Mesothelial cell of epicardium (in vitro differentiated cells): ENCODE measurements at places on chromosomes 1 and 21.

DNA sequence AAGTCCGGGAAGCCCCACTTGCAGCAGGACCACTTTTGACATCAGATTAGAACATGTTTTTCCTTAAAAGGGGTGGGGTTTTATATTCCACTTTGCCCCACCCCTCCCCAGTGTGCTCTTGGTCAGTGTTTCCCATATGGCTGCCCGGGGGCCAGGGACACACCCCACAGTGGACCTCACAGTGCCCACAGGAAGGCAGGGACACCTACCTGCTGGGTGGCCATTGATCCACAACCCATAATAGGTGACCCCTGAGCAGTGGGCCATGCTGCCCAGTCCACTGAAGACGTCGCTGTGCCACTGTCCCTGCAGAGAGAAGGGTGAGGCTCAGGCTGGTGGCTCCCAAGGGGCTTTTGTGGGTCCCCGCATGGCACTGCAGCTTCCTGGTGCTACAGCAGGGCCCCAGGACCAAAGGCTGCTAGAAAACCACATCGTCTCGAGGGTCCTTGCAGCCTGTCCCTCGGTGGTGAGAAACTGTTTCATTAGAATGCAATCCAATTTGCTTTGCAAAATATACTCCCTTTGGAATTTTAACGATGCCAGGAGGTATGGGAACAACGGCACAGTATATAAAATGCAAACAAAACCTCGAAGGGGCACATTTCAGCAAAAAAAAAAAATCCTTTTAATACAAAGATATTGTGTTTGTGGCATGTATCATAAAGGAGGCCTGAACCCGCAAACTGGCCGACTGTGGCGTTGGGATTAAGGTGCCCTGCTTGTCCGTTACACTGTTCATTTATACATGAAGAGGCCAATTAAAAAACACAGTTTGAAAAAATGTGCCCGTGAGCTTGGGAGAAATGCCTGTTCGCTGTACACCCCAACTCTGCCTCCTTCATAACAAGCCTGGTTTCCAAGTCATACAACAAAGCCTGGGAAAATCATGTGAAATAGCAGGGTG is 16.9 kb downstream of the MORN1 start:
- no peak for DNase-seq

- DNase-seq: no peak
These were observed 69.0 kb upstream of the NEK7 start for GRCh38 chr1:198087831-198088230.

DNA sequence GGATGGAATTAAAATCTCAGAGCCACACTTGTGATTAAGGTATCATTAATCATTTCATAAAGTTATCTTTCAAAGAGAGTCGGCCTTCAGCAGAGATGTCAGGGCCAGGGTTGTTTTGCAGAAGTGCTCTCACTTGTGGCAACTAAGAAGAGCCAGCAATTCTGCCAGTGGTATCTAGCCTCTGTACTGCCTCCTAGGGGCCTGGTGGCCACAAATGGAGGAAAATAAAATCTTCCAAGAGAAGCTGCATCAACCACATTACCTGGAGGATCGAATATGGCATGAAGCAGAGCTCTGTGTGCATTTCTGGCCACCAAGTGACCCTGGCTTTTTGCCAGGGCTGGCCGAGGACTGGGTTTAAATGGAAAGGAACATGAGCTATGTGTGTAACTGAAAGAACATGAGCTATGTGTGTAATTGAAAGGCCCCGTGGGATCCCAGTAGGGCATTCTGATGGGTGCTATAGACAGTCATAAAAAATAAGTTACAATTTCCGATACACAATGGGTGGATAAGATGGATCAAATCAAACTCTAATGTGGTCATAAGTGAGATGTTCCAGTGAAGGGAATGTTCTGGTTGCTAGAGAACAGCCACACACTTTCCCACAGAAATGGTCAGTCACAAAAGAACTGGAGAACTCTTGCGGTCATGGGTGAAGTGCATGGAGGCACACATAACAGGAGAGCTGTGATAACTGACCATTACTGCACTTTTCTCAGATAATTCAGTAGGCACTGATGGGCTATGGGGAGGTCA is 335.8 kb downstream of the CAMTA1 start:
- DNase-seq: no peak

GRCh38 chr1:26225033-26225831 is 8.8 kb upstream of the CEP85 start:
- DNase-seq: peak; percentile 42

DNA sequence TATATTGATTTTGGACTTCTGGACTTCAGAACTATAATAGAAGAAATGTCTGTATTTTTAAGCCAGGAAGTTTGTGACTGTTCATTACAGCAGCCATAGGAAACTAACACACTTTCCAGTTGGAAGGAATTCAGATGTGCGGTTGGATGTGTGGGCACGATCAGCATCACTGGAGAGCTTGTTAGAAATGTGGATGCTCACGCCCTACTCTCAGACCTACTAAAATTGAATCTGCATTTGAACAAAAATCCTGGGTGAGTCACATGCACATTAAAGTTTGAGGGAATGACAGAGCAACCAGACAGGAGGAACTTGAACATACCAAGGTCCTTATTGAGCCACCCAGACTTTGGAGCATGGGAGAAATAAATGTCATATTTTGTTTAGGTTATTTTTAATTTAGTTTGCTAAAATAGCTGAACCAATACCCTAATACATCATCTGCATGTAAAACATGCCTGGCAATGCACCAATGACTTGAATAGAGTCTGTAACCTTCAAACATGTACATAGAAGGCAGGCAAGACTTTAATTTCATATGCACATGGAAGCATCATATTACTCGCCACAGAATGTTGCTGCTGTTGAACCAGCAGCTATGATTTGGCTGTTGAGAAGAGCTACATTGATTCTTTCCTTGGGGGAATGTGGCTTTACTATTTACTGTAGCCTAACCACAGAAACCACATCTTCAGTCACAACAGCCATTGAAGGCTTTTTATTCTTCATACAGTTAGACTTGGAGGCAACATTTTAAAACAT is 346.2 kb downstream of the BARHL2 start:
- no peak for DNase-seq

DNA sequence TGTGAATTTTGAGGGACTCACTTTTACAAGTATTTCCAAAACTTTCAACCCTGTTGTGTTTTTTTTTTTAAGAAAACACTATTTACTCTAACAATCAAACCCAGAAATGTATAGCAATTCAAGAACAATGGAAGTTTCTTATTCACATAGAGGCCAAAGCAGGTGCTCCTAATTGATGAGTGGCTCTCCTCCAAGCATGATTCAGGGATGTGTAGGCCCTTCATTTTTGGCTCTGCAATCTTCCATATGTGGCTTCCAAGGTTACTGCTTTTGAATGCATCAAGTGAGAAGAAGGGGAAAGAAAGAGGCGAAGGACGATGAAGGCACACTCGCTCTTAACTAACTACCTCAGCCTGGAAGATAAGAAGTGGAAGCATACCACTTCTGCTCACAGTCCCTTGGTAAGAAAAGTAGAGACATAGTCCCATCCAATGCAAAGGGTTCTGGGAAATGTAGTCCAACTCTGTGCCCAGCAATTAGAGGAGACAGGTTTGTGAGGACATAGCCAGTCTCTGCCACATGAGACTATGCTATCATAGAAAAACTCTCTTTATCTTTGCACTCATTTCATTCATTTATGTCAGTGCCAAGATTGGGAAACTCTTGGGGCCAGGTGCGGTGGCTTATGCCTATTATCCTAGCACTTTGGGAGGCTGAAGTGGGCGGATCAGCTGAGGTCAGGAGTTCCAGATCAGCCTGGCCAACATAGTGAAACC is 46.0 kb downstream of the OPTC start:
- no peak for DNase-seq

DNA sequence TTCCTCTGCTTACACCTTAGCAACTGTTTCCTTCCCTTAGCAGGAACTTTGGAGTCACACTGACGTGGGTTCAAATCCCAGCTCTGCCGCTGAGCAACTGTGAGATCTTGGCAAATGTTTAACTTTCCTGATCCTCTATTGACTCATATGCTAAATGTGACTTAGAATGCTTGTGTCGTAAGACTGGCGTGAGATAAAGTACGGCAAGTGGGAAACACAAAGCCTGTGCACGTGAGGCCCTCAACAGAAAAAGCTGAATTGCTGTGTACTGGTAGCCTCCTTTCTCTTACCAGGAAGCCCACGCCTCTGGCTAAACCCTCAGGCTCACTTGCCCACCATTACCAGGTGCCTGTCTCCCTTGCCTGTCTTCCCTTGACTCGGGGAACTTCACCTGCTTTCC is 135.4 kb upstream of the TNR start:
- DNase-seq: no peak

DNA sequence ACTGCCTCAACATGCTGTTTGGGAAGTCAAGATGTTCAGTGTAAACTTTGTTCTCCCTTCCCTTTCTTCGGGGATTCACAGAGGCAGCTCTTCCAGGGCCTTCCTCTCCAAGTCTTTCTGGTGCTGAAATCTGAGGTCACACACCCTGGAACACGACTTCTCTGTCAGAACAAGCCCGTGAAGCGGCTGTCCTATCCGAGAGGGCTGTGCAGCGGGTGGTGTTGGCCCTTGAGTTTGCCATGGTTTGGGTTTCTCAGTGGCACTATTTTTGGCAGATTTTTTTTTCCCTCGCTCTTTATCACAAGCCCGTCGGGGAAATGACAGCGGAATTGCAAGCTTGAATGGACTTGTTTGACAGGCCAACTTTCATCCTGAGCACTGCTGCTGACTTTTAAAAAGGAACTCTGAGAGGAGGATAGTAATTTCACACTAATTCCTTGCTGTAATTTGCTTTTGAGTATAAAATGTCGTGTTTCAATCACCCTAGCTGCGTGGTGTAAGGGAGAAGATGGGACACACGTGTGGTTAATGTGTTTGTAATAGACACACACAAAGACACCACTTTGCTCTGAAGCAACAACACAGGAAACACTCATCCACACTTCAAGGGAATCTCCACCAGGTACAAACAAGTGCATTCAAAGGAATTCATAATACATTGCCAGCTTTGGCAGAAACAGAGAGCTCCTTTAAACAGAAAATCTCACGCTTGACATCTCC is 60.1 kb upstream of the TARBP1 start:
- DNase-seq: no peak

DNA sequence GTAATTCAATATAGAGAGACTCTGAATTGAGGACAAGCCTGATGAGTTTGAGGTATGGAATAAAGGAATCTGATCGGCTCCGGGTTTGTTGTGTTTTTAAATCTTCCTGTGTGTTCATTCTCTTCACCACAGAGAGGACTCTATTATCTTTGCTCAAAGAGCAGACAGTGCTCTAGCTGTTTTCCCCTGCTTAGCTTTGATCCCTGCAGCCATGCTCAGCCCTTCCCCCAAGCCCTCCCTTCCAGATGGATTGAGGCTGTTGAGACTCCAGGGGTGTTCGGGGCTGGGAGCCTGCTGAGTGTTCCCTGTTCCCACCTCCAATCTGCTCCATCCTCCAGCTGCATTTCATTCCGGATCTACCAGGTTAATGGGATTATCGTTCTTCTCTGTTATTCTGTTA is 74.2 kb upstream of the CXADR start:
- no peak for DNase-seq

- no peak for DNase-seq
These were observed 61.7 kb downstream of the JMJD4 start for GRCh38 chr1:227673441-227673840.

- DNase-seq: no peak
These were observed 58.3 kb downstream of the ERI3 start for GRCh38 chr1:44296806-44297205.

- no peak for DNase-seq
These were observed 30.9 kb downstream of the LPAR3 start for GRCh38 chr1:84861988-84862644.

- no peak for DNase-seq
These were observed 24.6 kb downstream of the SYT2 start for GRCh38 chr1:202685641-202686040.

DNA sequence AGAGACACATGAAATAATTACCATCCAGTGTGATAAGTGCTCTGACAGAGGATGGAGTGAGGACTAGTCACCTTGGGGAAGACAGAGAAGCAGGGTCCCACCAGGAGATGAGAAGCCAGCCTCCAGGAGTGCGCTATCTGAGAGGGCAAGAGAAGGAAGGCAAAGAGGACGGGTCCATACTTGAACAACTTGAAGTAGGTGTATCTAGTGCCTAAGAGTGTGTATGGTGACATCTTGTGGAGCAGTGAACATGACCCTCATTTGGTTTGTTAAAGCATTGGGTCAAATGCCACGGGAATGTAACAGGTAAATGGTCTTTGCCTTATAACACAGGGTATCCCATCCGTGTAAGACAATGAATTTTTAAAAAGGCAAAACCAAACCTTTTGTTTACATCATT is 39.8 kb downstream of the MRPL39 start:
- DNase-seq: no peak

DNA sequence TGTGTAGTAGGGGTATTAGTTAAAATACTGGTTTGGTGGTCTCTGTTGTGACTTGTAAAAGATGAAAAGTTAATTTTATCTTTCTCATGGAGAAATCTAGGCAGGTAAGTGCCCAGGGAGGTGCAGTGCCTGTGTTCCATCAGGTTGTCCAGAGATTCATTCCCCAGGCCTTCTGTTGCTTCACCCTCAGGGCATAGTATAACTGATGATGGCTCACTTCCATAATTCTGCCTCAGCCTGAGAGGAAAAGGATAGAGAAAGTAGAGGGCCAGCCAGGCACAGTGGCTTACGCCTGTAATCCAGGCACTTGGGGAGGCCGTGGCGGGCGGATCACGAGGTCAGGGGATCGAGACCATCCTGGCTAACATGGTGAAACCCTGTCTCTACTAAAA is 153.9 kb downstream of the FMN2 start:
- DNase-seq: no peak

GRCh38 chr1:63612564-63612963 is 19.4 kb downstream of the PGM1 start:
- DNase-seq: no peak

- DNase-seq: no peak
These were observed 4.9 kb upstream of the ELK4 start for GRCh38 chr1:205636732-205637131.

DNA sequence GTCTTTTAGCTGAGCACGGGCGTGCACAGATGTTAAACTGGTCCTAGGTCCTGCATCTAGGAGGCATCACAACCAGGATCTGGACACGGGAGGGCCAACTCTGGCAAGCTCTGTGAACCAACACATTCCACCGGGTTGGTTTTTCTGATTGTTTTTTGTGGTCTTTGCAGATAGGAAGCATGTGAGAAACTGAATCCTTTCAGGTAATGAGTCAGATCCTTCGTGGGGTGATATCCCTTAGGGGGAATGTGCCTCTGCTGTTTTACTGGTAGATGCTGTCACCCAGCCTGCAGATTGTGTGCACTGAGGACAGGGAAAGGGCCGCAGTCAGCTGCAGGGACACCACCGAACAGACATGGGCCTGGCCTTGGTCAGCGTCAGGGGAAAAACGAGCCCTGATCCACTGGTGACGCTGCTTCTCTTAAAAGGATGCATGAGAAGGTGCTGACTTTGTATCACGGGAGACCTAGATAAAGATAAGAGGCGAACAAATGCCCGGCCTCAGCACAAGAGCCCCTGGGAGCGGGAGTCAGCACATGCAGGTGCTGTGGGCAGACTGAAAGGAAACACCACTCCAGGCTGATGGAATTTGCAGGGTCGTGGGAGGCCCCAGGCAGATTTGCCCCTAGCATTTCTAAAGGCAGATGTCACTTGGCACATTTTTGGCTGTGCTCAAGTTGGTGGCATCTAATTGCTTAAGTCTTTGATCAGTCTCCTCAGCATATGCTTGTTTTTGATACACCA is 51.1 kb downstream of the DOP1B start:
- no peak for DNase-seq

GRCh38 chr1:47779613-47780012 is 217.6 kb downstream of the TRABD2B start:
- no peak for DNase-seq

- DNase-seq: no peak
These were observed 257.0 kb upstream of the TMEM51 start for GRCh38 chr1:14896381-14897079.
